ENCODE measurements at places on chromosomes 13 and 19.

DNA sequence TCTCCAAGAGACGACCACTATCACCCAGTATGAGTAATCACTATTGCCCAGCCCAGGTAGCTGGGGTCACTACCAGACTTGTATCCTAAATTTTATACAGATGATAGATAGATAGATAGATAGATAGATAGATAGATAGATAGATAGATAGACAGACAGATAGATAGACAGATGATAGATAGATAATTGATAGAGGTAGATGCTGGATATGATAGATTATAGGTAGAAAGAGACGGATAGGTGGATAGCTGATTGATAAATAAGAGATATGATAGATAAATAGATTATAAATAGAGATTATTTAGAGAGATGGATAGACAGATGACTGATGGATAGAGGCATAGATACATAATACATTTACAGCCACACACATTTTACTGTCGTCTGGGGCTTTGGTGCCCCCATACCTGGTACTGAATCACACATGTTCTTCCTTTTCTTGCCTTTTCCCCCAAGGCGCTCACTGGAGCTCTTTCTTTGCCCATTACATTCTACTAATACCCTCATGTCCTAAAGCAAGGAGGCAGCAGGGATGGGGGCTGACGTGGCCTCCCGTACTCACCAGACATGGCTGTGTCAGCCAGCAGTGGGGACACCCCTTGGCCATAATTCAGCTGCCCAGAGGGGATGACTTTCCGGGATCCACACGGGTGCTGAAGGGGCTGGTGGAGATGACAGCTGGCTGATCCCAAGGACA, 44.6 kb upstream of the CCNE1 start:
- no peak for DNase-seq

GRCh38 chr13:42807241-42807640, 25.9 kb downstream of the FAM216B start:
- no peak for DNase-seq

- DNase-seq: no peak
These were observed 235.1 kb downstream of the NALCN start for GRCh38 chr13:101181076-101181685.

GRCh38 chr13:57638186-57638890, 6.8 kb downstream of the PCDH17 start:
- no peak for DNase-seq
